ENCODE measurements at places on chromosomes 2 and 18. TPM values are rescaled to one million over a fixed set of nuclear protein-coding genes. Genes with fewer than 3 reads are reported as not detected.

DNA sequence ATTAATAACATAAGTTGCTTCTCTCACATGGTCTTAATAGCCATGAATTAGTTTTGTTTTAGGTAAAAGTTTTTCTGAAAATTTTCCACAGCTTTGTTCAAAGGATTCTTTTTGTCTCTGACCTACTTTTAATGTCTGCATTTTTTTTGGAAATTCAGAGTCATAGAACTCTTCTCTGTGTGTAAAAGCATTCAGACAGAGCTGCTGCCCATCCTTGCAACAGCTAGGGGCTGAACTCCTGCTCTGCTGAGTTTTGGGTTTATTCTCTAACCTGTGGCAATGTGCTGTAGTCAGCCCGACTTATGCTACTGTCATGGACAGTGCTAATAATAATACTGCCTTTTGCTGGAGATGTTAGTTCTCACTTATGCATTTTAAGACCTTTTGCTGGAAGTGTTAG lies 44.1 kb downstream of the RALBP1 start:
- DNase-seq: no peak

ABCB11 gene
- total RNA-seq: 0.09 TPM

GRCh38 chr18:12645751-12646203 lies 12.1 kb downstream of the SPIRE1 start:
- DNase-seq: no peak

DNA sequence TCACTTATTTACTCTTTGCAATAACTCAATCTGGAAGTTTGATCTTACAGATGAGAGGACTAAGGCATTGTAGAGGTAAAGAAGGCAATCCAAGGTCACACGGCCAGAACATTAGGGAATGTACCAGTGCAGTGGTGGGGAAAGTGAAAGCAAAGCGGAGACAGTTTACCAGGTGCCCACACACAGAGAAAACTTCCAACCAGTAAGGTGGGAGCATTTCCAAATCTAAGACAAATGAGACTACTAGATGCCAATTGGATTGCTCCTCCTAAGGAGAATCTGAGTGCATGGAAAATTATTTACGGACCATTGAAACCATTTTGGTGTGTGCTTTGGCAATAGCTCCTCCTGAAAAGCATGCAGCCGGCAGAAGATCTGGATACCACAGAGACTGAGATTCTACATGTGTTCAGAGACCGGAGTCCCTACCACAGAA lies 34.9 kb downstream of the SLC20A1 start:
- no peak for DNase-seq

GRCh38 chr2:221415789-221416188 lies 156.3 kb downstream of the EPHA4 start:
- no peak for DNase-seq

IL1R2 gene
- total RNA-seq: not detected

DNA sequence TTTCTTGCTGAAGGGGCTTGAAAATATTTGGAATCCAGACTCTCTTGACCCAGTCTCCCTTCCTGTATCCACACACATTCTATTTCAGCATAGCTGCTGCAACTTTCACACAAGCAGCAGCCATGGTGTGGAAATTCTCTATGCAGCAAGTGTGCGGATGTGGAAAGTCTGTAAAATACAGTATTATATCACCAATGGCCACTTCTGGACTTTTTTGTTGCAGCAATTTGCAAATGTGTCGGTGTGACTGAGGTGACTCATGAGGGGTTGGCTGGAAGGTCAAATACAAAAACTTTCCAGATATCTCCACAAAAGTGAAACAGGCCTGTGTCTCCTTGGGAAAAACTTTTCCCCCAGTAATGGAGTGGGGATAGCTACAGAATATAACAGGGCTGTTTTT lies 299.3 kb upstream of the GYPC start:
- DNase-seq: no peak

MXD1 gene
- total RNA-seq: 9.2 TPM

KLHL29 gene
- 4.4 TPM for total RNA-seq

- DNase-seq: no peak
These were observed 26.7 kb downstream of the CTLA4 start for GRCh38 chr2:203894262-203894661.

STPG4 gene
- total RNA-seq: 0.33 TPM

PJVK gene
- 9.2 TPM for total RNA-seq

MFSD6 gene
- total RNA-seq: 15.4 TPM

SLC9A2 gene
- 1.6 TPM for total RNA-seq

DNA sequence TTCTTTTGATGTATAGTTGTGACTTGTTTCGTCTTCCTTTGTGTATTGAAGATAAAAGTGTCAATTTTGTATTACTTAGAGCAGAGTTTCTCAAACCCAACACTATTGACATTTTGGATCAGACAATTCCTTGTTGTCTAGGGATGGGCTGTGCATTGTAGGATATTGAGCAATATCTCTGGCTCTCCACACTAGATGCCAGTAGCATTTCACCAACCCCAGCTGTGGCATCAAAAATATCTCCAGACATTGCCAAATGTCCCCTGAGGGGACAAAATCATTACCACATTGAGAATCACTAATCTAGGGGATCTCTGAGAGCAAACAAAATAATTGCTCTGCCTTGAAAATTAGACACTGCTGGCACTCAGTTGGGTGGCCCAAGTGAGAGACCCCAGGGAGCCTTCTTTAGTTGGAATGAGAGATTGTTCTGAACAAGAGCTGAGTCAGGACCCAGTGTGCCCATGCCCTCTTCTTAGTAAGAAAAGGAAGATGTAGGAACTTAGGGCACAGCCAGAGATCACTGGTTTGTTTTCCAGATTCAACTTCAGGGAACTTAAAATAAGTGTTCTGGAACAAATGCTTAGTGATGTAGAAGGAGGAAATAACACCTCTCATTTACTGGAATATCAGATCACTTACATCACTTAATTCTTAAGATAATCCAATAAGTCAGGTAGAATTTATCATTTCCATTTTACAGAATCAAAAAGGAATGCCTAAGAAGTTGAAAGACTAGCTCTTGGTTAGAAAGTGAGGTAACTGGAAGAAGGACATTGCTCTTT lies 466.6 kb upstream of the TNP1 start:
- no peak for DNase-seq

FSHR gene
- total RNA-seq: 0.74 TPM

CD8B2 gene
- not detected for total RNA-seq

GRCh38 chr18:2879889-2880288 lies 33.1 kb downstream of the EMILIN2 start:
- DNase-seq: no peak

GRCh38 chr2:170237572-170238120 lies 59.7 kb downstream of the MYO3B start:
- no peak for DNase-seq

GRCh38 chr2:3082705-3083104 lies 294.9 kb downstream of the EIPR1 start:
- no peak for DNase-seq

DNA sequence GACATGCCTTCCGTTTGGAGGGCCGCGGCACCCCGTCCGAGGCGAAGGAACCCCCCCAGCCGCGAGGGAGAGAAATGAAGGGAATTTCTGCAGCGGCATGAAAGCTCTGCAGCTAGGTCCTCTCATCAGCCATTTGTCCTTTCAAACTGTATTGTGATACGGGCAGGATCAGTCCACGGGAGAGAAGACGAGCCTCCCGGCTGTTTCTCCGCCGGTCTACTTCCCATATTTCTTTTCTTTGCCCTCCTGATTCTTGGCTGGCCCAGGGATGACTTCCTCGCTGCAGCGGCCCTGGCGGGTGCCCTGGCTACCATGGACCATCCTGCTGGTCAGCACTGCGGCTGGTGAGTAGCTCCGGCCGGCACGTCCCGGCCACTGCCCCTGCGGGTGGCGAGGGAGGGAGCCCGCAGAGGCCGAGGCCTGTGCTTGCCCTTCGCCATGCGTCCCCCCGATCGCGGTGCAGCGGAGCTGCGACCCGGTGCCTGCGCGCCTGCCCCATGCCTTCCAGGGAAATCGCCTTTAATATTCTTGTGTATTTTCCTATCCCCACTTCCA lies 1.2 kb downstream of the BMPR2 start:
- peak; percentile 29 for DNase-seq

GRCh38 chr2:64876137-64876647 lies 113.0 kb upstream of the SLC1A4 start:
- DNase-seq: no peak

ZNF892 gene
- 18.0 TPM for total RNA-seq

MTX2 gene
- 33.4 TPM for total RNA-seq

TANC1 gene
- 29.8 TPM for total RNA-seq

GRCh38 chr2:235497096-235497495 lies 3.3 kb downstream of the AGAP1 start:
- DNase-seq: no peak

GRCh38 chr2:12120281-12121150 lies 374.1 kb downstream of the LPIN1 start:
- DNase-seq: no peak

DNA sequence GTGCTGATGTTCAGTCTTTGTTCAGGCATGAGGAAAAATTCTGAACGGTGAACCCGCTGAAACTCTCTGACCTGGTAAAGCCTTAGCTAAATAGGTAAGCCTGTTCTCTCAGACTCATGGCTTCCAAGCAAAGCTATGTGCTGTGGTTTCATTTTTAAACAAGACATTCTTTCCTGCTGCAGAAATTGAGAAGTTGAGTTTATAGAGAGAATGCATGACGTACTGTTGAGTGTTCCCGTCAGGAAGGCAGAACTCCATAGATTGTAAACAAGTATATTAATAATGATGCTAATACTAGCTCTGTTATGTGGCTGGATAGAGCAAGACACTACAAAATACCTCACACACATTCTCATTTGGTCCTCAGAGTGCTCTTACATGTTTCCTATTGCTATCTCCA lies 424.0 kb upstream of the CRIM1 start:
- DNase-seq: no peak

DNA sequence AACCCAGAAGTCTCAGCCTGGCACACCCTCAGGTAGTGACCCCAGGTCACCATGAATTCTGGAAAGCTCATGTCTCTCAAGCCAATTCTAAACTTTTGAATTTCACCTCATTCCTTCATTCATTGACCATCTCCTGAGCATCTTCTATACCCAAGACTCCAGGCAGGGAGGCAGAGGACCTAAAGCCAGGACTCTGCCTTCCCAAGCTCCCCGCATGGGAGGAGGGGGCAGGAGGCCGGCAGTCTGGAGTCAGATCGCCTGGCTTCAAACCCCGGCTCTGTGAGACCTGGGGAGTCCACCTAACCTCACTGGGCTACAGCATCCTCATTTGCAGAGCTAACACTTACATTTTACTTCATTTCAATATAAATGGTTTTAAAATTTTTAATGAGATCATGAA lies 59.0 kb downstream of the SMAD7 start:
- no peak for DNase-seq

KCNIP3 gene
- total RNA-seq: 4.3 TPM

TPO gene
- total RNA-seq: not detected

GRCh38 chr2:3408781-3409180 lies 29.3 kb downstream of the TRAPPC12 start:
- no peak for DNase-seq

DNA sequence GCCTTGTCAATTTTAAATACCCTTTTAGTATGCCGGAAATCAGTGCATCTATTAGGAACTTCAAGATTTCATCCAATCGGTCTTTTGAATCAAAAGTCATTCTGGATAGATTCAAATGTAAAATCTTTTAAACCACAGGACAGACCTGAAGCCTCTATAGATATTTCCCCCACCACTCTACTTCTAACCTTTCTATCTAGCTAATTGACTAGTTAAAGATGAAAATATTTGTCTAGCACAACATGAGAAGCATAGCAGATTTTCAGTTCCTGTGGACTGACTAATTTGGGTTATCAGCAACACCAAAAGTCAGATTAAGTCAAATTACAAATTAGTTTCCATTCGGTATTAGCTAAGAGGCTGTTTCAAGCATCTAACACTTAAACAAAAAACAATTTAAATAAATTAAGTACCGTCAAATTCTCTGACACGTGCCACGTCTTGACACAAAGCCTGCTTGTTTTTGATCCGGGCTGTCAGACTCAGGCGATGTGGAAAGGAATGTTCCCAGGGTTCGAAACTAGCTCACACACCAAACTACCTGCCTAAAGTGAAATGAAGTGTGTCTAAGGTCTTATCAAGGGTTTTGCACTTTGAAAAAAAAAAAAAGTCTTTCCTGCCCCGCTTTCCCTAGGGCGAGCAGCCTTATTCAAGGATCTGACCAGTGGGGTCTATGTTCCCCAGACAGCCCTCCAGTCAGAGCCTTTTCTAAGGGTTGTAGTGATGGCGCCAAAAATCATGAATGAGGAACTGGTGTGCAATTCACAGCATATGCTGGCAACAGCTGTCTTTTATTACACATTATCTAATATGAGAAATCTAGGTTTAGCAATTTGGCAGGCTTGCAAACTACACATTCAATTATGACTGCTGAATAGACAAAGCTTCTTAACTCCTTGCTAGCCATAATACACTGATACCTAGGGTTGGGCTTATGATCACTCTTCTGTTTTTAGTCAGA lies 4.7 kb downstream of the CYTIP start:
- DNase-seq: no peak

- DNase-seq: no peak
These were observed 2.5 kb downstream of the RAX start for GRCh38 chr18:59270689-59271257.

GKN2 gene
- total RNA-seq: not detected

GRCh38 chr2:16053437-16054257 lies 113.3 kb downstream of the MYCN start:
- DNase-seq: no peak

DNA sequence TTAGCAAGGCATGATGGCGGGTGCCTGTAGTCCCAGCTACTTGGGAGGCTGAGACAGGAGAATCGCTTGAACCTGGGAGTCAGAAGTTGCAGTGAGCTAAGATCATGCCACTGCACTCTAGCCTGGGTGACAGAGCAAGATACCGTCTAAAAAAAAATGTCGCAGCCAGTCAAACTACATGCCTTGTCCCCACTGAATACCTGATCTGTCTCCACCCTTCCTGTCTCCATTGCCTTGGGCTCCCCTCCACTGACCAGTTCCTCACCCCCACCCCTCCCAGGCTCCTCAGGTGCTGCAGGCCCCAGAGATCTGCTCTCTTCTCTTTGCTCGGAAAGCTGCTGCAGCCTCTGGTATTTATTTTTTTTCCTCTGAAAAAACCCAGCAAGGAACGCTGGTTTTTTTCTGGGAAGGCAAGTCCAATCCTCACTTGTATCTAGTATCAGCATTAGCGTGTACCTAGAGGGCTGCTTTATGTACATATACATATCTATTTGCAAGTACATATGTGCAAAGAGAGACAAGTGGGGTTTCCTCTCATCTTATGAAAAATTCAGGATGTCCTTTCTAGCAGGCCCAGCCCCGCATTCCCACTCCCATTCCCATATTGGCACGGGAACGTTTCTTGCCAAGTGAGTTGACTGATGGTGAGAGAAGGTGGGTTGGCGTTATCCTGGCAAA lies 4.4 kb downstream of the PSD4 start:
- DNase-seq: no peak

MOCOS gene
- total RNA-seq: 2.0 TPM

COL6A3 gene
- total RNA-seq: 1.0 TPM

Measured in progenitor cell of endocrine pancreas (in vitro differentiated cells).